ENCODE measurements at places on chromosomes 13 and 19. TPM values are rescaled to one million over a fixed set of nuclear protein-coding genes. Genes with fewer than 3 reads are reported as not detected.

GRCh38 chr13:63408331-63409189, 1992.9 kb upstream of the PCDH20 start:
- no peak for DNase-seq

DNA sequence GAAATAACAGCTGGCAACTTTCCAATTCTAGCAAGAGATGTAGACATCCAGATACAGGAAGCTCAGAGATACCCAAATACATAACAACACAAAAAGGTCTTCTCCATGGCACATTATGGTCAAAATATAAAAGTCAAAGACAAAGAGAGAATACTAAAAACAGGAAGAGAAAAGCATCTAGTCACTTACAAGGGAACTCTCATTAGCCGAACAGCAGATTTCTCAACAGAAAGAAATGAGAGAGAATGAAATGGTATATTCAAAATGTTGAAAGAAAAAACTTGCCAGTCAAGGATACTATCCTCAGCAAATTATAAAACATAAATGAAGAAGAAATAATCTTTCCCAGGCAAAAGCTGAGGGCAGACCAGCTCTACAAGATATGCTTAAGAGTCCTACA, 12.4 kb downstream of the ZNF780A start:
- DNase-seq: no peak

The ZNF599 gene
- 9.1 TPM for total RNA-seq

DNA sequence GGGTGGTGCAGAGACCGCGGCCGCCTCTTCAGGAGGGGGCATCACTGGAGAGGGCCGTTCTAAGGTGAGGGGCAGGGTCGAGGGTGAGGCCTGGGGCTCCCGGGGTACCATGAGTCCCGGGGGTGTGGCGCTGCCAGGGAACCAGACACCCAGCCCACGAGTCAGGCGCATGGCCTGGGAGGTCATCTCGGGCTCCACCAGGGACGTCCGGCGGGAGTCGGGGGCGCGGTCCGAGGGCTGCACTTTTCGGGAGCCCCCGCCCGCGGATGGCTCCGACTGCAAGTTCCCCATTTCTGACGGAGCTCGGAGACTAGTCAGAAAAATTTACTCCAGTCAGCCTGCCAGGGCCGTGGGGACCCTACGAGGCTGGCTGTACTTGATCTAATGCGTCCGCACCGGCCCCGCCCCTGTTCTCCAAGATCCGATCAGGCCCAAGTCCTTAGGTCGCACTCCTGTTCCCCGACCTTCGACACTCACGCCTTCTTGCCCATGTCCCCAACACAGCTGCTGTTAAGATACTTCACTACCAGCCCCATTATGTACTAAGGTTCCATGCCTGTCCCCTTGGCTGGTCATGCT, 774 bp downstream of the GGN start:
- no peak for DNase-seq

- DNase-seq: no peak
Measured at GRCh38 chr13:113322043-113322461, 25.0 kb downstream of the LAMP1 start.

DNA sequence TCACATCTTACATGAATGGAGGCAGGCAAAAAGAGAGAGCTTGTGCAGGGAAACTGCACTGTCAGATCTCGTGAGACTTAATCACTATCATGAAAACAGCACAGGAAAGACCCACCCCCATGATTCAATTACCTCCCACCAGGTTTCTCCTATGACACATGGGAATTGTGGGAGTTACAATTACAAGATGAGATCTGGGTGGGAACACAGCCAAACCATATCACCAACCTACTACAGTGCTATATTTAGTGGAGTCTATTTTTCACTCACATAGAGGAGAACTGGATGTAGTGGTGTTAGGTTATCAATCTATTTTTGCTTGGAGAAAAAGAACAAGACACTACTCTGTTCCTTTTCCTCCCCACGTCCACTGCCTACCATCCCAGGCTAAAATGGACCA, 276.6 kb downstream of the KCTD12 start:
- no peak for DNase-seq

DNA sequence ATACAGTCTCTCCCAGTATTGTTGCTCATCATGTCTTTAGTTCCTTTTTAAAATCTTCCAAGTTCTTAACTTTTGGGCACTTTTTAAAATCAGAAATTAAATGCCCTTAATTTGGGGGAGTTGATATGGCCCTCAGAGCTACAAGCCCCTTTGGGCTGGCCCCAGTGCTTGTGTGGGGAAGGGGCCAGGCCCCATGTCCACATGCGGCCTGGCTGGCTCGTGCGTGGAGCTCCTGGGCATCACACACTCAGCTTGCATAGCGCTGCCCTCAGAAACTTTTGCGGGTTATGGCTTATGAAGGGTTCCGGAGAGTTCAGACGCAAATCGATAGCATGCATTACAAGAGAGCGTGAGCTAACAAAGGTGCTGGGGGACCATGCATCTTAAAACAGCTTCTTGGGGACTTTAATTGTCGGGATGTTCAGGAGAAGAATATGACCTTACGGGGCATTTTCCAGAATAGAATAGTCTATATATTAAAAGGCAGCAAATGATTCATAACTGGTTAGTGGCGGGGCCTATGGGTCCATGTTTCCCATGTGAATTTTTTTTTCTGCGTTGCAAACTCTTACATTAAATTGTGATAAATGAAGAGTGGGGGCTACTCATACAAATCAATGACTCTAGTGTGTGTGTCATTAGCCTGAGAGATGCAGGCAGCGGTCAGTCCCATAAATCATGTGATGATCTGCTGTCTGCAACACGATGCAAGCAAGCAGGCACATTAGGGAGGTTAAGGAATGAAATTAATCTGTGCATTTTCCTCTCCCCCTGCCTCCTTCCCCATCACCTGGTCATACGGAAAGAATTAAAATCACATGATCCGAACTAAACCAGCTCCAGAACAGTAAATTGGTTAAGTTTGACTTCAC, 185.8 kb upstream of the TSHZ3 start:
- DNase-seq: no peak

DNA sequence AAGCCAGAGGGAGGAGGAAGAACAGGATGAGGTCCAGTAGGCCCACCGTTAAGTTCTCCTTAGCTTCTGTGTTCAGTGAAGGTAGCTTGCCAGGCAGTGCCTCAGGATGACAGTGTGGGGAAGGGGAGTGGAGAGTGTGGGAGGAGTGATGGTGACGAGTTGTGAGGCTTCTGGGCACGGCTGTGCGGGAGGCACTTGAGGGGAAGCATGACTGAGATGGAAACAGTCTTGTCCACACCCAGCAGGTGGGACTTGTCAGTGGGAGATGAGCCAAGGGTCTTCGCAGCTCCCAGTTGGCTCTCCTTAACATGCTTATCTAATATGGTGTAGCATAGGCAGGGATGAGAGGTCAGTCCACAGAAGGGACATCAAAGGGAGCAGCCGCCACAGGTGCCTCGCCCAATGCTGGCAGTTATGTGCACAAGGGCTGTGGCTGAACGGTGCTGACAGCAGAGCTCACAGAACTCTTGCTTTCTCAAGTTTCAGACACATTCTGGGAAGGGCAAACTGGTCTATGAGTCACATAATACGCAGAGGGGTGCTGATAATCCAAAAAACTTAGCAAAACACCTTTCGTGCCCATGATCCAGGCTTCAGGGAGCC, 47.5 kb downstream of the OXGR1 start:
- DNase-seq: no peak

DNA sequence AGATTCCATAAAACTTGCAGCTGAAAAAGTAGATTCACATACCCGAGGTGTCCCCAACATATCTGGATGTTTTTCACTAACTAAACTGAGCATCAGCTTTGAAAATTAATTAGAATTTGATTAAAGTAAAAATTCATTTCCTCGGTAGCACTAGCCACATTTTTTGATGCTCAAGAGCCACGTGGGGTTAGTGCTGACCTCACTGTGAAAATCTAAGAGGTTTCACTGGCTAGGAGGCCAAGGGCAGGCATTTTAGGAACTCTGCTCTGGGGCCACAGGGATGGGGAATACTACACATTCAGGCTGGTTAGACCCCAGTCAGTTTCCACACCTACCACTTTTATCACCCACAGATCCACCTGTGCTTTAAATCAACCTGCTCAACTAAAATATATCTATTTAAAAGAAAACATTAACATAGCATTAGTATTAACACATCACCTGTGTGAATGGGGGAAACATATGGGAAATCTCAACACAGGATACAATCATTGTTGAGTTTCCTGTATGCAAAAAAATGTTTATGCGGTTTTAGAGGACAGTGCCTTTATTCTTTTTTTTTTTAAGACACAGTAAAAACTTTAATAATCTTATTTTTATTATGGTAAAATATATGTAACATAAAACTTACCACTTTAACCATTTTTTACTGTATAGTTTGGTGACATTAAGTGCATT, 45.5 kb downstream of the BRD4 start:
- DNase-seq: no peak

The CACNG8 gene
- 0.40 TPM for total RNA-seq

The TMEM221 gene
- 3.6 TPM for total RNA-seq

GRCh38 chr19:5079071-5079774, 110.3 kb downstream of the KDM4B start:
- no peak for DNase-seq

Measured in progenitor cell of endocrine pancreas (in vitro differentiated cells).